NCI-H526 treated with DMSO at 0.1 percent for 48 hours (cell line): ENCODE measurements at places on chromosomes 7 and 10.
A peak's percentile ranks its signal among the peaks of the same experiment; 100 is the strongest.

DNA sequence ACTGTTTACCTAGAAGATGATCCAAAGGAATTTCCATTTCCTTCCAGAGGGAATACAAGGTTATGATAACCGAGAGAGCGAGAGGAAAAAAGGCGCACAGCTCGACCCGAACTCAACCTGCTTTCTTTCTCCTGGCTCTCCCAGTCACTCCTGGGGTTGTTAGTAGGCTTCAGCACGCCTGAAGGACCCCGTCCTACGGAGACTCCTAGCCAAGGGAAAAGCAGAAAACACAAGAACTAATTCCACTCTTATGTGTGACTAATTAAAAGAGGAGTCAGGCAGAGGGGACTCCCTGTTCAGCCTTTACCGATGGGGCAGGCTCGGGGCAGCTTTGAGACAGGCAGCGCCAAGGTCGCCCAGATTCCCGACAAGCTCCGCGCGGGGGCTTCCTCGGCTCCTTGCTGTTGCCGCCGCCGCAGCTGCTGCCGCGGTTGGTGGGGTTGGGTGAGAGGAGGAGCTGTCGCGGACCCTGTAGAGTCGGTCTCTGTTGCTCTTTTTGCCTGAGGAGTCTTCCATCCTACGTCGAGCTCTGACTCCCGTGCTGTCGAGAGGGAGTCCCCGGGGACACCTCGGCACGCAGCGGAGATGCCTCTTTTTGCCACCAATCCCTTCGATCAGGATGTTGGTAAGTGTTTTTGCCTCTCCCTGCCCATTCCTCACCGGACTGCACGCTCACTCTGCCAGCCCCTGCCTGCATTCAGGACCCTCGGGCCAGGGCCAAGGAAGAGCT is at the start of gene STAM:
TSS of gene STAM (plus strand) at position 397 of the 730 bp plus-strand sequence. CDS start at position 586, 189 bp downstream.
- peak; percentile 86 for DNase-seq

DNA sequence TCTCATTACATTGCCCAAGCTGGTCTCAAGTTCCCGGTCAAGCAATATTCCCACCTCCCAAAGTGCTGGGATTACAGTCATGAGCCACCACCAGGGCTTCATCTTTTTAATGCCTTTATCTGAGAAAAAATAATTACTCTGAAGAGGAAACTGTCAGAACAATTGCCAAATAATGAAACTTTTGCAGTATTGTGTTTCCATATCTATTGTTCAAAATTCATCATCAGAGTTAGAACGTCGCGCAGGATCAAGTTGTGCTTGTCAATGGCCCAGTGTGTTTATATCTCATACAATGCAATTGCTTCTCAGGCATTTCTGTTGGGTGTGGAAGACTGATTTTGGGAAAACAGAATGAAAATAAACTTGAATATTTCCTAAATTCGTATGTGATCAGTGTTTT is 143.1 kb downstream of the ARID5B start:
- DNase-seq: no peak

- no peak for DNase-seq
Measured at GRCh38 chr10:113853578-113854012, 287 bp downstream of the DCLRE1A start.

DNA sequence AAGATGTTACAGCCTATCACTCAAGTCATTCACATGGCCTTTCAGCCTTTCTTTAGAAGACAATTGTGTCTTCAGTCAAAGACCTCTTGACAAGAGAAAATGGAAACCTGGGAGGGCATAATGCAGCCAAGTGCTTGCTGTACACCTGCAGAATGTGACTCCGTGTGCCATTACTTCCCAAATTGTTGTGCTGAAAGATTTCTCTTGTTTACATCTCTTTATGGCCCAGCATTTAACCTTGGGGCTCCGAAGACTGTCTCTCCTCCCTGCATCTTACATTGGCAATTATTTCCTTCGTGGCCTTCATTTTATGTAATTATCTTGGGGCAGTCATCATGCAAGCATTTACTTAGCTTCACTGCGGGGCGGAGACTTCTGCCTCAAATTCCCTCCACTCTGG is 287.0 kb downstream of the TCF7L2 start:
- DNase-seq: no peak

GRCh38 chr10:60399328-60399727 is 9.7 kb upstream of the ANK3 start:
- DNase-seq: no peak

DNA sequence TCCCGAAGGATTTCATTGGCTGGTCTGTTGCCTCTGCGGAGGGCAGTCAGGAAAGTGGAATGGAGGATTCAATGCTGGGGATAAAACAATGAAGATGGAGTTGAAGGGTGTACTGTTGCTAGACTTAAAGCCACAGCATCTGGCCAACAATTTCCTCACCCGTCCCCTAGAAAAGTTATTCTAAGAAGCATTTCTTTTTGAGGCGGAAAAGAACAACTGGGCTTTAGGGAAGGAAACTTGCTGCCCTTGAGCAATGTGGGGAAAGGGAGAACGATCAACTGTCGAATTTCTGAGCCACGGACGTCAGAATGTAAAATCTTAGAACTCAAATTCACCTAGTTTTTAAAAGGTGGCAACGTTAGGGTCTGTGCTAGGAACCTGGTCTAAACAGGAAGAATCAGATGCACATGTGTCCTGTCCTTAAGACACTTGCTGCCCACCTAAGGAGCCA is 664 bp downstream of the FMC1 start:
- DNase-seq: no peak

- no peak for DNase-seq
Measured at GRCh38 chr10:60536529-60537114, 146.9 kb upstream of the ANK3 start.

GRCh38 chr10:89301232-89301631 is 614 bp upstream of the IFIT2 start:
- DNase-seq: no peak

DNA sequence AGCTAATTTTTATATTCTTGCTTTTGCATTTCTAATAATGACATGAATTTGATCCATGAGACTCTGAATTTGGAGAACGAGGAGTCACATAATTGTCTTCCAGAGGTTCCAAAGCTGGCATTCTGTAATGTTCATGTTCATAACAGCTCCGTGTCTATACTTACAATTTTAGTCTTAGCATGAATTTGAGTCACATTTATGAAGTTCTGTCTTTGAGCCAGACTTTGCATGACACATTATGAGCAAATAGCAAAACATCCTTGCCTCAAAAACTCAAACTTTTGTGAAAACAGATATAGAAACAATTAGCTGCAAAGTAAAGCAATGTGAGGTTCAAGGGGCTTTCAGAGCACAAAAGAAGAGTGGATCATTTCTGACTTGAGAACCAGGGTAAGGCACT is 44.5 kb upstream of the CAV2 start:
- DNase-seq: no peak

DNA sequence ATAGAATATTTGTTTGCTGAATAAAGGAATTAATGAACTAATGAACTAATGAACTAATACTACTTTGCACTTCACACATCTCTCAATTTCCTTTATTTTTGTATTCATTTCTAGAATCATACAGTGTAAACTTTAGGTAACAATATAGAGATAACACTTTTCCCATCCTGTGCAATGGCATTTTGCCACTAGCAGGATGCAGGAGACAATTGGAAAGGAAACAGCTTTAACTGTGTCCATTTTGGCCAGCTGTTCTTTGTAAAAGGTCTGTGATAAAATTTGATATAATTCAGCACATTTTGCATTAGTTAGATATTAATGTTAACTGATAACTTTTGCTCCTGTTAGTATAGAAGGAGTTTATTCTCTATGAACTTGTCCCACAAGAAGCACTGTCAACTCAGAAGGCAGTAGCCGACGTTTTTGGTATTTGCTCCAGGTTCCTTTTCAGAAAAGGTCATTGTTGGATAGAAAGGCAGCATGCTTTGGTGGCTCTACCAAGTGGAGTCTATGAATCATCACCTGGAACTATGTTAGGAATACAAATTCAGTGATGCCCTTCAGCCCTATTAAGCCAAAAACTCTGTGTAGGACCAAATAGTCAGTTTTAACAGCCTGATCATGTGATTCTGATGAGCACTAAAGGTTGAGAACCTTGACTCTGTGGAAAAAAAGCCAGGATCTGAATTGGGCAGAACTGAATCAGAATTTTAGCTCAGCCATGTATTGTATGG is 86.6 kb downstream of the NRG3 start:
- no peak for DNase-seq

GRCh38 chr10:5570979-5571810 is 46.4 kb downstream of the CALML3 start:
- DNase-seq: no peak

DNA sequence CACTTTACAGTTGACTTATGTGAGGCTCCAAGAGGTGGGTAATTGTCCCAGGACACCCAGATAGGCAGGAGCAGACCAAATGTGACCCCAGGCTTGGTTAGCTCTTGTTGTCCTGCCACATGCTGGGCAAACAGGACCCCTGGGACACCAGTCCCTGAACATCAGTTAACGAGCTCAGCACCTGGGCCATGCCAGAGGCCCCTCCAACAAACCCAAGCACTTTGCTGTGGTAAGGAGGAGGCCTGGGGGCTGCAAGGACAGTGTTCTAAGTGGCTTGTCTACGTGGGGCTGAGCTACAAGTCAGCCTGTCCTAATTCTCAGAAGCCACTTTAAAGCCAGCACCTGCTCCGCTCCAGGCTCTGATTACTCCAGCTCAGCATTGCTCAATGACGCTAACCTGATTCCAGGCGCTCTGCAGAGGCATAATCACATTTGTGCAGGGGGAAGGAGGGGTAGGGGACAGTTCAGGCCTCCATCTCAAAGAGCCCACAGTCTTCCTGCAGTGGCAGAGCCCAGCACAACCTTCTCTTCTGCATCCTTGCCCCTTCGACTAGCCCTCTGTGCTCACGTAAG is 57.2 kb downstream of the DDC start:
- DNase-seq: no peak

GRCh38 chr10:7541137-7542087 is 125.4 kb downstream of the ITIH5 start:
- no peak for DNase-seq

- DNase-seq: peak; percentile 13
Measured at GRCh38 chr7:135645296-135645904, 16.9 kb upstream of the STMP1 start.

DNA sequence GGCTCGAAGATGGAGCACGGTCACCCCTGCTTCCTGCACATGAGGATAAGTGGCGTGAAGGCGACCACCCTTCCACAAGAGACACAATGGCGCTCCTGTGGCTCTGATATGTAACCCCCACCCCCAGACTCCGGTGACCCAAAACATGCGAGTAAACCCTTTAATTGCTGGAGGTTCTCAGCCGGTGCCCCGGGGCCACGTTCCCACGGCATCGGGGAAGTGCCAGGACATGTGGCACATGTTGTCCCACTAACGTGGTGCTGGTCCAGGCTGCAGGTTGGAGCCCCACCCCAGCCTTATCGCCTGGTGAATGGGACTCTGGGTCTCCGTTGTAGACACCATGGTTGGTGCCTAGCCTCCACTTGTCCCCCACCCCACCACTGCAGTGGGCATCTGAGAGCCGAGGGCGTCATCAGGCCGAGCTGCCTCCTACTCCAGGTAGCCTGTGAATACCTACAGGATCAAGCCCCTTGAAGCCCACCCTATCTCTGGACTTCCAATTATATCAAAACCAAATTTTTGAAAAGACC is 132.8 kb downstream of the PRKAG2 start:
- DNase-seq: no peak

DNA sequence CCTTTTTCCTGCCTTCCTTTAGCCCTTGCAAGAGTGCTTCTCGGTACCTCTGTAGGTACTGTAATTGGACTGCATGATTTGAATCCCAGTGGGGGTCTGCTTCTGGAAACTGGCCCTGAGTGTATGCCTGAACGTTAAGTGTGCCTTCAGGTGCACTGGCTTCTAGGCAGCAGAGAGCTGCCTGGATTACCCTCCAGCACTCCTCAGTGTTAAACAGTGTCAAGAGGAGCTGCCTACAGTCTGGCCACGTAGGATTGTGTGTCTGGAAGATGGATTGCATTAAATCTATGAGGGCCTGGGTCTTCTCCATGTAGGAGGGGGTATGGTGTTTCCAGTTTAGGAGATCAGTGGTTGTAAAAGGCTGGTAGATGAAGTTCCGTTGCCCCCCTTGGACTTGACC is 103.7 kb downstream of the TRIM24 start:
- DNase-seq: no peak

GRCh38 chr10:122286867-122287266 is 15.8 kb downstream of the BTBD16 start:
- no peak for DNase-seq

- DNase-seq: no peak
Measured at GRCh38 chr10:31070025-31070424, 38.4 kb upstream of the ZNF438 start.

- no peak for DNase-seq
Measured at GRCh38 chr10:124252097-124252715, 158.8 kb upstream of the CHST15 start.

- DNase-seq: peak; percentile 38
Measured at GRCh38 chr10:60732198-60732806, 46.0 kb upstream of the CDK1 start.

DNA sequence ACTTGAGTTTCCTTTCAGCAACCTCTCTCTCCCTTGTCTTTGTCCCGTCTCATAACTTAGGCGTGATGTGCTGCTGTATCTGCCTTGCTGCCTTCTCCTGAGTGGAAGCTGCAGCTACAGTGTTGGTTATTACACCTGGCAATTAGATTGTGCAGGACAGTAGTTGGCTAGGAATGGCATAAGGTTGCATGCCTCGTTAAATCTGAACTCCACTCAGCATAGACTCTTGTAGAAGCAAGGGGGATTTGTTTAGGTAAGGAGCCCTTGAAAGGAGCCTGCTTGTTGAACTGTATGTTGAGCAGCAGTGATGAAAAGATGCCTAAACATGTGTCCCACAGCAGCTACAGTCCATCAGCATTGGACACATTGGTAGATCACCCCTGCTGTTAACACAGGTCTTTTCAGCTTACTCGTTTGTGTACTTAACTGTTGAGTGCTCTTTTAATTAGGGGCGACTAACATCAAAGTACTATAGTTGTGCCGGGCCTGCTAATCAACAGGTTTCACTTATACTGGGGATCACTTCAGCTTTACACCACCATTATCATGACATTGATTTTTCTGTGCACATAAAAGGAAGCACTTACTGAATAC is 225.0 kb downstream of the AUTS2 start:
- DNase-seq: no peak

- no peak for DNase-seq
Measured at GRCh38 chr7:869348-869747, 7.0 kb upstream of the GET4 start.

DNA sequence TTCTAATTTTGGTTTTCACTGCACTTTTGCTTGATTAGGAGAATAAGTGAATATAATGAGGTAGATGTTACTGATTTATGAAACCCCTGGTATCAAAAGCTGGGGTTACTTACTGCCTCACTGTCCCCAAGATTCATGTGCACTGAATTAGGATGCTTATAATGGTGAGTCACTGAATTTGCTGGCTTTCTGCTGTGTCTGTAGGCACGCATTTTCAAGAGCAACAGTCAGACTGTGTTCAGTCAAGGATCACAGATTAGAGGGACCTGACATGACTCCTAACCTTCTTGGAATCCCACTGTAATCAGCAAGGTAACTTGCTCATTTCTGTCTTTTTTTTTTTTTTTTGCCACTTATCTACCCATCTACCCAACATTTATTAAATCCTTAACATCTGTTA is 59.7 kb downstream of the GPR85 start:
- DNase-seq: no peak
